ENCODE measurements at places on chromosomes 13 and 19.

- no peak for DNase-seq
Measured at GRCh38 chr19:2755448-2755705, 15.6 kb upstream of the SLC39A3 start.

DNA sequence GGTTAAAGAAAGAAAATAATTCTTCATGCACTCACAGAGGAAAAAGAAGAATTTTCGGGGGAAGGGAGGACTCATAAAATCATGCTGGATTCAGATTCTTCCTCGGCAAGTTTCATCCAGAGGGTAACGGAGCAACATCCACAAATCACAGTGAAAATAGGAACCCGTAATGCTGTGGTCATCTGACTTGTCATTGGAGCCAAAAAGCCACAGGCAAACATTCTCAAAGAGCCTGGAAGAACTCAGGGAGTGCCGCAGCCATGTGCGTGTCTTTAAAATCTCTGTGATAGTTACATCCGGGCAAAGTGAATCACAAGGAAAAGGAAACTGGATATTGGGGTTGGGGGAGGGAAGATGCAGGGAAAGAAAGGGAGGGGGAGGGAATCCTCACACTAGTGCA is 33.0 kb upstream of the VSTM2B start:
- no peak for DNase-seq

GRCh38 chr13:60370343-60370742 is 26.7 kb upstream of the TDRD3 start:
- no peak for DNase-seq

DNA sequence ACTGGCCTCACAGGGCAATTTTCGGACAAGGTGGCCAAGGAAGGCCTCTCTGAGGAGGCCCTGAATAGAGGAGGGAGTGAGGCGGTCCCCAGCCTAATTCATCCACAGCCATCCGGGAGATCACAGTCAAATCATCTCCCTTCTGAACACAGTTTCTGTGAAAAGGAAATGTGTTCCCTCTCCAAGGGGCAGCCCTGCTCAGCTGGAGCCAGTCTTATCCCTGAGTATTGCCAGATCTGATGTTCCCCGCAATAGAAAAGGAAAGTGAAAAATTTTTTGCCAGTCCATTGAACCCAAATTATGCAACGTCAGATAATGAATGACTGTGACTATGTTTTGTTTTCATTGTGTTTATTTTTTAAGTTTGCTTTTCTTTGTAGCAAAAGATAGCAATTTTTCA is 125.9 kb downstream of the SIPA1L3 start:
- DNase-seq: no peak

GRCh38 chr19:44687888-44688287 is 11.1 kb upstream of the CEACAM16 start:
- no peak for DNase-seq

DNA sequence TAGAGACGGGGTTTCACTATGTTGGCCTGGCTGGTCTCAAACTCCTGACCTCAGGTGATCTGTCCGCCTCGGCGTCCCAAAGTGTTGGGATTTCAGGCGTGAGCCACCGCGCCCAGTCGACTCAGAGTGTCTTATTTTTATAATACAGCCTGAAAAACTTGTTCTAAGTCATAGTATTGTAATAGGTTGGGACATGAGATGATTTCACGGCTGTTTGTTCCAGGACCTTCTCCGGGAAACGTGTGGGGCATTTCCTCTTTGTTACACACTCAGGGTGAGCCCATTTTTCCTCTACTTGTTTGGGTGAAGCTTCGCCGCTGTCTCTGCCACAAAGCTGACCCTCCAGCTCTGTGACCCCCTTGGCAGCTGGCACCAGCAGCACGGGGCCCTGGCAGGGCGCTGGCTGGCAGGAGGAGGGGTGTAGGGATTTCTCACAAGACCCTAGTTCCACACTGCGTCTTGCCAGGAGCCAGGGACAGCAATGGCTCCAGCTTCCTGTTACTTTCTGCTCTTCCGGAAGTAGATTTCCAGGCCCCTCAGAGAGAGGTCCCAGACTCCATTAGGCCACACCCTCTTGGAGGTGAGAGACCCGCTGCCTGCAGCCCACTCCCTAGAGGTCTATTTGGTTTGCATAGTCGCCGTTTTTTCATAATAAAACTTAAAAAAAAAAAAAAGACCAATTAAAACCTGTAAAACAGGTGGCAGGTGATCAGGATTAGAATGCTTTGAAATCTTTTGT is 15.6 kb downstream of the FGF21 start:
- no peak for DNase-seq

DNA sequence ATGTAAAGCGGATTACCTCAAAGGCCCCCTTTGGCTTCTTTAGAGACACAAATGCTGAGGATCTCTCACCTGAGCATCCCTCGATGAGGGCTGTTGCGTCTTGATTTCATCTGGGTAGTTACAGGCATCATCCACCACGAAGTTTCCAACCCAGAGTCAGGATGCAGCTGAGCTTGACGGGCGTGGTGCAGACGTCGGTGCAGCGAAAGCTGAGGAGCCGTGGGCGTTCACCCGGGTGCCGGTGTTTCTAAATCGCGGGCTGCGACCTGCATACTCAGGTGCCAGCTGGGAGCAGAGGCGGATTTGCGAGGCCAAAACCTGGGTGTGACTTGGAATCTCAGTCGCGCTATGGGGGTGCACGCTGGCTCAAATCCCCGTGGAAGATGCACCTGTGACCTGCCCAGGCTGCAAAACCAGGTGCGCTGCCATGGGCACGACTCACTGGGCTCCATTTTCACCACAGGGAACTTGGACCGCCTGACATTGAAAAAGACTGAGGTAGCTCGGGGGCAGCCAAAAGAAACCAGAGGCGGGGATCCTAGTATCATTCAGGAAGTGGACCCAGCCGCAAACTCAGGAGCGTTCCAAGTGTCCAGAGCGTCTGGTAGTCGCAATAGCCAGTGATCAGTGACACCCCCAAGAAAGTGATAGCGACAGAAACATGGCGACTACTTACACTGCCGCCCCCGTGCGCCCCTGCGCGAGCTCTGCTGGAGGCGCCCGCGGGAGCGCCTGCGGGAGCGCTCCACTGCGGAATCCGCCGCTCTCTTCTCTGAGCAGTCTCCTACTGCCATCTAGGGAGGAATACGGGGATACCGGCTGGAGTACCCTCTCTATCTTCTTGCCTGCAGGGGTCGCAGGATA is 36.4 kb upstream of the IGFL4 start:
- DNase-seq: peak; percentile 87

- no peak for DNase-seq
Measured at GRCh38 chr19:48614436-48615230, at the start of gene FAM83E. Gene FAM83E (minus strand): TSS chr19:48615076. CDS start chr19:48613372, 1,704 bp downstream.

GRCh38 chr19:28067882-28068281 is 1145.1 kb downstream of the UQCRFS1 start:
- no peak for DNase-seq

- peak; percentile 44 for DNase-seq
Measured at GRCh38 chr13:38045278-38046048, 175.9 kb upstream of the TRPC4 start.

- DNase-seq: no peak
Measured at GRCh38 chr13:41941174-41941573, 19.7 kb downstream of the VWA8 start.

DNA sequence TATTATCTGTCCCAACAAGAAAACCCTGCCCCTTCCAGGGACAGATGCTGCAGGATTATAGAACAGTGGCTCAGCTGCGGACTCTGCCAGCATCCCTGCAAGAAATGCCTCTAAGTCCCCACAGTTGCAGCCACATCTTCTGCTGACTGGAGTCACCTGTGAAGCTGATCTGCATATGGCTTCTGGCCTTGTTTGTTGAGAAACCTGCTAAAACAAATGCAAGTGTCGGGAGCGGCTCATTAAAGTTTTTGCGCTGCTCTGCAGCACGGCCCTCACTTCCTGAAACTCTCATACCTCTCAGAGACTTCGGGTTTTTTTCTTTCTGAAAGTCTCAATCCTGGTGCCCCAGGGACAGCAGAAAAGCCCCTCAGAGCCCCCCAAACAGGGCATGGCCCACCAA is 725.0 kb downstream of the UQCRFS1 start:
- DNase-seq: no peak

GRCh38 chr13:111532111-111532510 is 211.7 kb downstream of the TEX29 start:
- DNase-seq: no peak

GRCh38 chr19:664913-665443 is 2.0 kb upstream of the RNF126 start:
- DNase-seq: peak; percentile 76

DNA sequence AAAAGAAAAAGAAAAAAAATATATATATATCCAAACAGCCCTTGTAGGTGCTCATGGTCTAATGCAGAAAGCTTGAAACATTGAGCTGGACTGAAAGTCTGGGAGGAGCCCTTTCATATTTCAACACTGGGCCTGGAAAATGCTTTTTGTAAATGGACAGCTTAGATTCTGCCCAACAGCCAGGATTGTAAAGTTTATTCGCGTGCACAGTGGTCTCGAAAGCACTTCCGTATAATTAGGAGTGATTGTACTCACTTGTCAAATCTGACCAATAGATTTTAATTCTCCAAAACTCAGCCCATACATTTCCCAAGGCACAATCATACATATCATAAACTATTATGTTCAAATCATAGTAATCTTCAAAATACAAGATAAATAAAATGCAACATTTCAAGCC is 260.1 kb downstream of the COL4A1 start:
- no peak for DNase-seq

DNA sequence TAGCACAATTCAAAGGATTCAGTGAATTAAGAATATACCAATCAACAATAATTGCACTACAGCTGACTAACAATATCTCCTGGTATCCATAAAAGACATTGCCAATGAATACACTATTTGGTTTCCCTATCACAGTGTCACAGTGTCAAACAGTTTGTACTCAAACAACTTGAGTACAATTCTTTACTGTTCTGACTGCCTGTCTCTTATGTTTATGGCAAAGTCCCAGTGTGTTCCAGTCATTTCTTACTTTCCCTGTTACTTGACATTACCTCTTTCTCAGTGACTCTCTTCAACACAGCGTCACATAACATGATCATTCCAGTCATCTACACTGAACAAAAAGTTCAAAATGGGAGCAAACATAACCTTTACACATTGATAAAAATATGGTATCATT is 21.2 kb upstream of the RNASEH2B start:
- DNase-seq: no peak

DNA sequence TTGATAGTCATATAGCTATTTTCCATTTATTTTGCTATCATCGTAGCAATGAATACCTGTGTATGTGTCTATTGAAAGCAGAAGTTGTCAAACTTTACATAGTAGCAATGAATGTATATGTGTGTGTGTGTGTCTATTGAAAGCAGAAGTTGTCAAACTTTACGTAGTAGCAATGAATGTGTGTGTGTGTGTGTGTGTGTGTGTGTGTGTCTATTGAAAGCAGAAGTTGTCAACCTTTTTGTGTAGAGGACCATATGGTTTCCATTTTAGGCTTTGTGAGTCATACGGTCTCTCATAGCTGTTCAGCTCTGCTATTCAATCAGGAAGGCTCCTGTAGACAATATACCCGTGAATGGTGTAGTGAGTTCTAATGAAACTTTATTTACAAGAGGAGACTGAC is 20.8 kb downstream of the NLRP4 start:
- DNase-seq: no peak

DNA sequence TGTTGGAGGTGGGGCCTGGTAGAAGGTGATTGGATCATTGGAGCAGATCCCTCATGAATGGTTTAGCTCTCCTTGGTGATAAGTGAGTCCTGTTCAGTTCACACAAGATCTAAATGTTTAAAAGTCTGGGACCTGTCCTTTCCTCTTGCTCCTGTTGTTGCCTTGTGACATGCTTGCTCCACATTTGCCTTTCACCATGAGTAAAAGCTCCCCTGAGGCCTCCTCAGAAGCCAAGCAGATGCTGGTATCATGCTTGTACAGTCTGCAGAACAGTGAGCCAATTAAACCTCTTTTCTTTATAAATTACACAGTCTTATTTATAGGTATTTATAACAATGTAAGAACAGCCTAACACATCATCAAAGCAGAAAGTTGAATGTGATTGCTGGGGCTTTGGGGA is 24.2 kb upstream of the RFC3 start:
- DNase-seq: no peak

- DNase-seq: no peak
Measured at GRCh38 chr13:112822851-112823250, 133.0 kb downstream of the ATP11A start.

DNA sequence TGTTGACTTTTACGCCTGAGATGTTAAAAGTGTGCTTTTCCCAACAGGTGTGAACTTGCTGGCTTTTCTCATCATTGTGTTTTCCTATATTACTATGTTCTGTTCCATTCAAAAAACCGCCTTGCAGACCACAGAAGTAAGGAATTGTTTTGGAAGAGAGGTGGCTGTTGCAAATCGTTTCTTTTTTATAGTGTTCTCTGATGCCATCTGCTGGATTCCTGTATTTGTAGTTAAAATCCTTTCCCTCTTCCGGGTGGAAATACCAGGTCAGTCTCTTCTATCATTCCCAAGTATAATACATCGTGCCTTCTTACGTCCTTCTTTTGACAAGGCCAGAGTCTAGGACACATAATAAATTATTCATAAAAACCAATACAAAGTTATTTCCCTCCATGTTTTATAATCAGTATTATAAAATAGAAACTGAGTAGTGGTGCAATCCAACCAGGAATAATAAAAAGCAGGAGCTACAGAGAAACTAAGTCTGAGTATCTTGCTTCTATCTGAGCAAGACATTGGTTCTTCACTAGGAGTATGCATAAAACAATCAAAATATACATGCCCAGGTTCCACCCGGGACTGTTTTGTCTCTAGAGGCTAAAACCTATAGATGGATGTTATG is 57.9 kb downstream of the RXFP2 start:
- DNase-seq: peak; percentile 66

- no peak for DNase-seq
Measured at GRCh38 chr19:38696729-38697055, 47.6 kb downstream of the CAPN12 start.

GRCh38 chr13:60351855-60352615 is 45.0 kb upstream of the TDRD3 start:
- peak; percentile 52 for DNase-seq

DNA sequence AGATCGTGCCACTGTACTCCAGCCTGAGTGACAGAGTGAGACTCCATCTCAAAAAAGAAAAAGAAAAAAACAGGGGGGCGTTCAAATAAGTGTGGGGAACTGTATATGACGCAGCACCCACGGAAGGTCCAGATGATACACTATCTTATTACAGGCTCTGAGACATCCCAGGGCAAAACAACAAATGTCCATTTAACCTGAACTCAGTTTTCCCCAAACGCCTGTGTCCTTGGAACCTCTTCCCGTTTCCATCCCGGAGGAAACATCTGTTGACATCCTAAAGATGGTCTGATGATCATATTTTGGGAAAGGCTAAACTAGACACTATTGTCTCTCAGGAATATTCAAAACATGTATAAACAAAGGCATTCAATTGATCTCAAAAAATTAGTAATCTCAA is 72.4 kb downstream of the COL4A1 start:
- no peak for DNase-seq
